ENCODE measurements at places on chromosomes 13 and 19.

DNA sequence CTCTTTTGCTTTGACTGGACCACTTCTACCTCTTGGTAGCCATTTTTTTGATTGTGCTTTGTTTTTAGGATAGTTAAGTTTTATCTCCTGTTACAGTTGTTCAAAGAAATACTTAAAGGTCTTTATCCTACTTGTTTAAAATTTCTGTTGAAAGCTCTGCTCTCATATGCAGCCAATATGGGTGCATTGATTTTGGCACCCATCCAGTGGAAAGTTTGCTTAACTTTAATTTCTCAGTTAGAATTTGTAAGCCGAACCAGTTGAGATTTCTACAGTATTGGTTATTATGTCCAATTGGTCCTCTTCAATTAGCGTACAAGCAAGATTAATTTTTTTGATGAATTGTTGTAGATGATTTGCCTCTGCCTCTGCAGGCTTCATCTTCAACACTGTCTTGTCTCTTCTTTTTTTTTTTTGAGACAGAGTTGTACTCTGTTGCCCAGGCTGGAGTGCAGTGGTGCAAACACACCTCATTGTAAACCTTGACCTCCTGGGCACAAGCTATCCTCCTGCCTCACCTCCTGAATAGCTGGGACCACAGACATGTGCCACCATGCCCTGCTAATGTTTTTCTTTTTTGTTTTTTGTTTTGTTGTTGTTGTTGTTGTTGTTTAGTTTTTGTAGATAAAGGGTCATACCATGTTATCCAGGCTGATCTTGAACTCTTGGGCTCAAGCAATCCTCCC, 65.3 kb downstream of the MAB21L1 start:
- DNase-seq = no peak

GRCh38 chr19:8335343-8336071, 7.6 kb downstream of the KANK3 start:
- no peak for DNase-seq

- no peak for DNase-seq
These were observed 880 bp downstream of the SWSAP1 start for GRCh38 chr19:11375143-11375948.

- no peak for DNase-seq
These were observed 518 bp downstream of the KLF2 start for GRCh38 chr19:16325161-16325527.

GRCh38 chr19:12821761-12822160, 12.6 kb downstream of the RTBDN start:
- no peak for DNase-seq

DNA sequence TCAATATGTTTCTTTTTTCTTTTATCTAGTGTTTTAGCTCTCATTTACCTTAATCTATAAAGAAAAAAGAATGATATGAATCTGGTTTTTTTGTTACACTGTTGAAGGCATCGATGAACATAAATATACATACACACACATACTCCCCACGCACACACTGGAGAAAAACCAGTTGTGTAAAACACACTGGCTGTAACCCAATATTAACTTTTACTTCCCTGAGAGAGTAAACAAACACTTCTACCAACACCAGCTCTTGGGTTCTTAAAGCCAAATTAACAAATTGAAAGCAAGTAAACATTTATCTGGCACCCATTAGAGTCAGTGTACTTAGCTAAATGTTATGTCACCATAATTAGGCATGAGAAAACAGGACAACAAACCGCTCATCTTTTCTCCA, 145.7 kb downstream of the ABCC4 start:
- no peak for DNase-seq

- no peak for DNase-seq
These were observed 175.1 kb downstream of the ITGBL1 start for GRCh38 chr13:101627556-101627943.

GRCh38 chr13:75327135-75327510, 154.8 kb downstream of the TBC1D4 start:
- no peak for DNase-seq

DNA sequence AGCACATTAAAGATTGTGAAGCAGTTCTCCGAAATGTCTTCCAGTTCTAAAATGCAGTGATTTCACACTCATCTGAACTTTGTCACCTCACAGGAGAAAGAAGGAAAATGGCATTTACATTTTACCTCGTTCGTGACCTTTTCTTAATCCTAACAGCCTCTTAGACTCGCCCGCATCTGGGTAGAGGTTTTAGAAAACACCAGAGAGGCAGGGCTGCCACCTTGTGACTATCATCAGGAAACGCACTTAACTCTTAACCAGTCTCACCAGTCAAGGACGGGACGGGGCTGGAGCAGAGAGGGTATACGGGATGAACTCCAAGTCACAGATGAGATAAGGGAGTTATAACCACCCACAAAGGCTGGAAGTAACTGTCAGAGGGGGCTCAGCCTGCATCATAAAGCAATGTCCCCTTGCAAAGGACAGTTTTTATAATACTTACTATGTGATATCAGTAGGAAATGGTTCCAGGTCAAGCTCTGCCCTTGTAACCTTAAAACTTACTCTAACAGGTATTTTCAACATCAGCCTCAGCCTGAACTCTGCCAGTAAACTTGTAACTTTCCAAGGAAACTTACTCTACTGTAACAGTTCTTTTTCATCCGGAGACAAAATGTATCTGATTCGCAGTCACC, 8.6 kb upstream of the CEACAM6 start:
- no peak for DNase-seq

GRCh38 chr13:112711528-112712265, 21.9 kb downstream of the ATP11A start:
- DNase-seq = peak; percentile 74

DNA sequence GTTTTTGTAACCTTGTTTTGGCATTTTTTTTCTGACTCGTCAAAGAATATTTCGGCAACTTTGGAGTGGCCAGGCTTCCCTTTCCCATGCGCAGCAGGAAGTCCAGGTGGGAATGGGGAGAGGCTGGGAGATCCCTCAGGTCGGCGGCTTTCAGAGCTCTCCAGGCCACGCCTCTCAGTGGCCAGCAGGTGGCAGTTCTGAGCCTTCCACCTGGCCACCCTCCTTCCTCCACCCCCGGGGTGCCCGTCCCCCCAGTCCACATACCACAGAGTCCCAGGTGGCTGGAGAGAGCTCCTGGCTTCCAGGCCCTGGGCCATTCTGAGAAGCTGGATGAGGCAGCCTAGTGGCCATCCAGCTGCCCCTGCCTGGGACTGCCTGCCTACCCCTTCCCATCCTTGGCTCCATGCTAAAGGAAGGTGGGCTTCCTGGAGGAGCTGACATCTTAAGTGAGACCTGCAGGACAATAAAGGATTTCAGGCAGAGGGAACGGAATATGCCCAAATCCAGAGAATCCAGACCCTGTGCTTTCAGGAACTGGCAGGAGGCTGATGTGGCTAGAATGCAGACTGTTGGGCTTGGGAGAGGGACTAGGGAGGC, 46.3 kb downstream of the CCNE1 start:
- no peak for DNase-seq

DNA sequence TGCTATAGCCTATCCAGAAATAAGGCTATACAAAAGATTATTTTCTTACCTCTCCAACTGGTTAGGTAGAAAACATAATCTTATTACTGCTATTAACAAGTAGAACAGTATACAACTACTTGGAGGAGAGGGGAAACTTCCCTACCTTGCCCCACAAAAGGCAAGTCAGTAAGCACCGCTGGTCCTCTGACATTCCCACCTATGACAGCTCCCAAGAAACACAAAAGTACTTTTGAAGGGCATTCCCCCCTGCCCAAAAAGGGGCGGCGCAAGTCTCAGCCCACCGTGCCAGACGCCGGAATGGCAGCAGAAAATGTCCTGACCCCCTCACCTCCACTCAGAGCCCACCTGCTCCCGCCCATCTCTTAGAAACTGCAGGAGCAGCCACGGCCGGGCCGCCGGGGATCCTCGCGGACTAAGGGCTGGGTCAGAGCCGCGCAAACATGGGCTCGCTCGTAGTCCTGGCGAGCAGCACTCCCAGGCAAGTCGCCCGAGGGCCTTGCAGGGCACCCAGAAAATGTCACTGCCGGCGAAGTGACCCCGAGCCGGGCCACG, 437 bp downstream of the SUCLA2 start:
- no peak for DNase-seq
